GM13977 (cell line): ENCODE measurements at places on chromosomes 7 and 10.

DNA sequence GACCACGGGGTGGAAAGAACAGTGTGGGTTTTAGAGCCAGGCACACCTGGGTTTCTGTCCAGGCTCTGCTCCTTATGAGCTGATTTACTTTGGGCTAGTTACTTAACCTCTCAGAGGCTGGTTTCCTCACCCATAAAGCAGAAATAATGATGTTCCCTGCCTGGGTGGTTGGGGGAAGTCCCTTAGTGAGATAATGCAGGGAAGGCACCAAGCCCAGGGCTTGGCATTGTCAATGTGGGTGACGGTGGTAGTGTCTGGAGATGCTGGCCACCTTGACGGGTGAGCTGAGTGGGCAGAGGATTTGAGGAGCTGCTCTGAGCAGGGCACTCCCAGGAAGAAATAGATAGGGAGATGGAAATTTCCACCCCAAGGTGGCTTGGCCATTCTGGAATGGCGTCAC, 65.2 kb downstream of the SH2D4B start:
- DNase-seq: no peak

GRCh38 chr7:141221007-141221612, 147.2 kb downstream of the TMEM178B start:
- DNase-seq: no peak

DNA sequence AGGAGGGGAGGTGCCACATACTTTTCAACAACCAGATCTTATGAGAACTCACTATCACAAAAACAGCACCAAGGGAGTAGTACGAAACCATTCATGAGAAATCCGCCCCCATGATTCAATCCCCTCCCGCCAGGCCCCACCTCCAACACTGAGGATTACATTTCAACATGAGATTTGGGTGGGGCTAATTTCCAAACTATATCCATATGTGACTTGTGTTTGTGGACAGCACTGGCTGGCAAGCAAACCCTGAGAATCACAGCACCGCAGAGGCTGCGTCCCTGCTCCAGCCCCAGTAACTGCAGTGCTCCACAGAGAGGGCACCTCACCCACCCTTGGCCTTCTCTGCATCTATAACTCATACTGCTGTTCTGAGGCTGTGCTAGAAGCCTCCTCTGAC, 211.2 kb upstream of the PODXL start:
- DNase-seq: no peak

DNA sequence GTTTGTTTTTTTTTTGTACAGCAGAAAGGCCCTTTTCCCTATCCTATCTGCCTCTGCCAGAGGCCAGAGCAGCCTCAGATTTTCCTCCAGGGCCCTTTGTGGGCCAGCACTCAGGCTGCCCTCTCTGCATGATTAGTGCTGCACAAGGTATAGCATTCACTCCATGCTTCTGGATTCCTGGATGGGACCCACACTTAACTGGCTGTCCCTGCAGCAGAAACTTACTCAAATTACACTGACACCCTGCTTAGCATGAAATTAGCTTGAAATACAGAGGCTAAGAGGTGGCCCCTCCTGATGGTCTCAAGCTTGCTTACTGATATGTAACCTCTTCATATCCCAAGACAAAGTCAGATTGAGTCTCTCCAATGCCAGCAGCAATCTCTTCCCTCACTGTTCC, 239.3 kb downstream of the SORCS1 start:
- DNase-seq: no peak

DNA sequence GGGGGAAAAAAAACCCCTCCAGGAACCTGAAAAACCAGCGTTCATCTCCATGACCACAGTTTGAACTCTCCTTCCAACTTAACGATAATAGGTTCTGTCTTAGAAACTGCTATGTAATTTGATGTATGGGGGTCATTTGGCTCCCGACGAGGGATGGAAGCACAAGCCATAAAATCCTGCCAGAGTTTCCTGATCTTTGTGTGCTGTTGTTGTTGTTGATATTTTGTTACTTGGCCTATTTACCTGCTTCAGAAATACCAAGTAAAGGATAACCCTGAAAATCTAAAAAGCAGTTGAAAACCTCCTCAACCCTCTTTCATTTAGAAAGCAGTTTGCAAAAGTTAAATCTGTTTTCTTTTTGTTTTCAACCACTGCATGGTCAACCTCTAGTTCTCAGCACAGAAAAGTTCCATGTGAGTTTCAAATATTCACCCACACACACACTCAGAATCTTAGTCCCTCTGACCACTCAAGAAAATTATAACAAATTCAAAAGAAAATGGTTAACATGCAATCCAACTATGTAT, 9.3 kb upstream of the HOXA2 start:
- DNase-seq: no peak

DNA sequence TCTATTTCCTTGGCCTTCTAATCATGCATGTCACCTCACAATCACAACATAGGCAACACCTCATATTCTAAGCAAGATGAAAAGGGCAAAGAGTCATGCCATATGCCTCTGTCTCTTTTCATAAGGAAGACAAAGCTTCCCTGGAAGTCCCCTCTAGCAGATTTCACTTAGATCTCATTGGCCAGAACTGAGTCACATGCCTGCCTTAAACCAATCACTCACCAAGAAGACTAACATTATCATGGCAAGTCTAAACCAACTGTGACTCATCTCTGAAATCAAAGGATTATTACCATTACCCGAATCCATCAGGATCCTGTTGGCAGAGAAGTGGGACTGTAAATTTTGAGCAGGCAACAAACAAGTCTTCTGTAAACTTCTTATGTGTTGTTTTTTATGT, 27.8 kb downstream of the CAV1 start:
- no peak for DNase-seq

- no peak for DNase-seq
Observed at GRCh38 chr7:15985587-15986384, 299.3 kb upstream of the MEOX2 start.

DNA sequence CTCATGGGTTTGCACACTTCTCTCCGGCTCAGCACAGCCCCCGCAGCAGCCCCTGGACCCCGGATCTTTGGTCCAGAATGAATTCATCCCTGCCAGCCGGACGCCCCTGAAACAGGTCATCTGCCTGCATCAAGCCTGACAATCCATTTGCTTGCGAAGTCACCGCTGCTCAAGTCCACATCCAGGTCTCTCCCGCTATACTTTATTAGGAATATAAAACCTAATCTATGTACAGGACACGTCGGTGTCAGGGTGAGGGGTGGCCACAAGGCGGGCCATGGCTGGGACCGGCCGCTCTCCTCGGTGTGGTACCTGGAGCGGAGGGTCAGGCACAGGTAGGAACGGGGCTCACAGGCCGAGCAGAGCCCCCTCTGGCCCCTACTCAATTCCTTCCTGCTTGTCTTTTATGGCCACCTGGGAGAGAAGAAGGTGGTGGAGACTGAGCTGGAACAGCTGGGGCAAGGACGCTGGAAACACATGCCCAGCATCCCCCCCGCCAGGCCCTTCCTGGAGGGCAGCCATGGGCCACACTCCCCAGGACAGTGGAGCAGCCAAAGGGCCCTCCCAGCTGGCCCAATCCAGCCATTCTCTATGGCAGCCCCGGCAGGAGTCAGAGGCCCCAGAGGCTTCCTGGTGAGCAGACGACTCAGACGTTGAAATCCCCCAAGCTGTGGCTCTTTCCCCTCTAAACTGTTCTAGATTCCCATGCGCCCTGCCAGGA, 5.3 kb downstream of the POLR2J start:
- no peak for DNase-seq

- no peak for DNase-seq
Observed at GRCh38 chr10:13871776-13872175, 285.0 kb downstream of the PRPF18 start.

DNA sequence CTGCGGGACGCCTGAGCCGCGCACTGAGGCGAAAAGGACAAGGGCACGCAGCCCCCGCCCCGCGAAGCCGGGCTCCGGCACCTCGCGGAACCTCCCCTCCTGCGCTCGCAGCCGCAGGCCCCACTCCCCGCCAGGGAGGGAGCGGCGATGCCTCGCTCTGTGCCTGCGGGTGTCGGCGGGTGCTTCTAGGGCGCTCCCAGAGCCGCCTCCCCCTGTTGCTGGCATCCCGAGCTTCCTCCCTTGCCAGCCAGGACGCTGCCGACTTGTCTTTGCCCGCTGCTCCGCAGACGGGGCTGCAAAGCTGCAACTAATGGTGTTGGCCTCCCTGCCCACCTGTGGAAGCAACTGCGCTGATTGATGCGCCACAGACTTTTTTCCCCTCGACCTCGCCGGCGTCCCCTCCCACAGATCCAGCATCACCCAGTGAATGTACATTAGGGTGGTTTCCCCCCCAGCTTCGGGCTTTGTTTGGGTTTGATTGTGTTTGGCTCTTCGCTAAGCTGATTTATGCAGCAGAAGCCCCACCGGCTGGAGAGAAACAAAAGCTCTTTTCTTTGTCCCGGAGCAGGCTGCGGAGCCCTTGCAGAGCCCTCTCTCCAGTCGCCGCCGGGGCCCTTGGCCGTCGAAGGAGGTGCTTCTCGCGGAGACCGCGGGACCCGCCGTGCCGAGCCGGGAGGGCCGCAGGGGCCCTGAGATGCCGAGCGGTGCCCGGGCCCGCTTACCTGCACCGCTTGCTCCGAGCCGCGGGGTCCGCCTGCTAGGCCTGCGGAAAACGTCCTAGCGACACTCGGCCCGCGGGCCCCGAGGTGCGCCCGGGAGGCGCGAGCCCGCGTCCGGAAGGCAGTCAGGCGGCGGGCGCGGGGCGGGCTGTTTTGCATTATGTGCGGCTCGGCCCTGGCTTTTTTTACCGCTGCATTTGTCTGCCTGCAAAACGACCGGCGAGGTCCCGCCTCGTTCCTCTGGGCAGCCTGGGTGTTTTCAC, 519 bp downstream of the ITGB8 start:
- peak; percentile 63 for DNase-seq

DNA sequence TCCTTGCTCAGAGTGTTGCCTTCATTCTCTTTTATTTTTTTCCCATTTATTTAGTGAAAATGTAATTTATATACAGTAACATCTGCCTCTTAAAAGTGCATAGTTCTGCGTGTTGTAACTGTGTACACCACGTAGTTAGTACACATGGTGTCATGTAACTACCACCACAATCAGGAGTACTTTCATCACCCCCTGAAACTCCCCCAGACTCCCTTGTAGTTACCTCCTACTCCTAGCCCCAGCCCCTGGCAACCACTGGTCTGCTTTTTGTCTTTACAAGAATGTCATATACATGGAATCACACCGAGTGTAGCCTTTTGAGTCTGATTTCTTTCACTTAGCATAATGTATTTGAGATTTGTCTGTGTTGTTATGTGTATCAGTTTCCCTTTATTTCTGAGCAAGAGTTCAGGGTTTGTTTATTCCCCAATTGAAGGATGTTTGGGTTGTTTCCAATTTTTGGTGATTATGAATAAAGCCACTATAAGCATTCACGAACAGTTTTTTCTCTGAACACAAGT, 50.6 kb downstream of the GRK5 start:
- DNase-seq: no peak

GRCh38 chr10:60461688-60462087, 72.0 kb upstream of the ANK3 start:
- no peak for DNase-seq

- DNase-seq: no peak
Observed at GRCh38 chr10:121596689-121597503, 1.3 kb downstream of the FGFR2 start.

- no peak for DNase-seq
Observed at GRCh38 chr7:106568680-106569499, 92.1 kb downstream of the CCDC71L start.

DNA sequence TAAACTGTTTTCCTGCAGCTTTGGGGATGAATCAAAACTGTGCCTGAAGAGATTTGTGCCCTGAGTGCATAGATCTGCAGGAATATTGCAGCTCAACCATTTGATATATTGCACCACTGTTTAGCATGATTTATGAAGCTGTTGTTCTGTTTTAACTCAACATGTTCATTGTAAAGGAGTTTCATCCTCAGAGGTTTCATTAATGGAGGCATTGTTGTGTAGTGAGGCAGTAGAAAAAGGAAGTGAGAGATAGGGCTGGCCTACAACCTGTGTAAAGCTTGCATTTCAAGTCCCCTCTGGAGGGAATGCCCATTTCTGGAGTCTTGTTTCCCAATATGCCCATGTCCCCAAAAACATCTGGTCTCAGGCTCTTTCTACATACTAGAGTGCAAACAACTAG, 67.5 kb downstream of the DNAJC12 start:
- no peak for DNase-seq

DNA sequence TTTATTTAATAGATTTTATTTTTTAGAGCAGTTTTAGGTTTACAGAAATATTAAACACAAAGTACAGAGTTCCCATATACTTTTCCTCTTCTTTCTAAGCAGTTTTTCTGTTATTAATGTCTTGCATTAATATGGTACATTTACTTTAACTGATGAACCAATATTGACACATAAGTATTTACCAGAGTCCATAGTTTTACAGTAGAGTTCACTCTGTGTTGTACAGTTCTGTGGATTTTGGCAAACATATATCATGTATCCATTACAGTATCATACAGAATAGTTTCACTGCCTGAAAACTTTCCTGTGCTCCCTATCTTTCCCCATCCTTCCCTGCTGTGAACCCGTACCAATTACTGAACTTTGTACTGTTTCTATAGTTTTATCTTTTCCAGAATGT, 55.3 kb downstream of the EXOC6 start:
- DNase-seq: no peak

GRCh38 chr10:86391986-86392722, 25.6 kb upstream of the GRID1 start:
- peak; percentile 58 for DNase-seq
